ENCODE measurements at places on chromosomes 7 and 10.
A peak's percentile ranks its signal among the peaks of the same experiment; 100 is the strongest.

GRCh38 chr7:158976468-158976848, 120.1 kb downstream of the DYNC2I1 start:
- DNase-seq: no peak

DNA sequence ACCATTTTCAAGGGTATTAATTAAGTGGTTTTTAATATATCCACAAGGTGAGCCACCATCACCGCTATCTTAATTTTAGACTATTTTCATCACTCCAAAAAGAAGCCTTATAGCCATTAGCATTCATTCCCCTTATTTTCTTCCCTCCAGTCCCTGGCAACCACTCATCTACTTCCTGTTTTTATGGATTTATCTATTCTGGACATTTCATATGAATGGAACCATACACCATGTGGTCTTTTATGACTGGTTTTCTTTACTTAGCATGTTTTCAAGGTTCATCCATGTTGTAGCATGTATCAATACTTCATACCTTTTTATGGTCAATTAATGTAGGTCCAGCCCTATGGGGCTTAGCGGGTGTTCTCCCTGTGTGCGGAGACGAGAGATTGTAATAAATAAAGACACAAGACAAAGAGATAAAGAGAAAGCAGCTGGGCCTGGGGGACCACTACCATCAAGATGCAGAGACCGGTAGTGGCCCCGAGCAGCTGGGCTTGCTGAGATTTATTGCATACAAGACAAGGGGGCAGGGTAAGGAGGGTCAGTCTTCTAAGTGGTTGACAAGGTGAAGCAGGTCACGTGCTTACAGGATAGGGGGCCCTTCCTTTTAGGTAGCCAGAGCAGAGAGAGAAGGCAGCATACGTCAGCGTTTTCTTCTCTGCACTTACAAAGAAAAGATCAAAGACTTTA, 14.6 kb downstream of the WBP1L start:
- no peak for DNase-seq

GRCh38 chr10:103849880-103850571, 5.3 kb downstream of the SH3PXD2A start:
- DNase-seq: no peak

DNA sequence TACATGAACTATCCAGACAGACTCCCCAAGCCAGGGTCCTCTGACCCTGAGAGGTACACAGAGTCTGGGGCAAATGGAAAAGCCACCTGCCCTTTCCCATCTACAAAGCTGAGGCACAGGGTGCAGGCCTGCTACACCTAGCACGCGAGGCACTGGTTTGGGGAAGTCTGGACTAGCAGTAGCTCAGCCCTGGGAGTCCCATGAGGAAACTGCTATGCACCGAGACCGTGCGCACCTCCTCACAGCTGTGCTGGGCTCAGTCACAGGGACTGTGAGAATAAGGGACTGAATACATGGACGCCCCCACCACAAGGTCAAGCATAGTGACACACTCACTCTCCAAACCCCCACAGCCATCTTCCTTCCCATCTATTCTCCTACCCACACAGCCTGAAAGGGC, 8.2 kb downstream of the MAT1A start:
- DNase-seq: no peak

DNA sequence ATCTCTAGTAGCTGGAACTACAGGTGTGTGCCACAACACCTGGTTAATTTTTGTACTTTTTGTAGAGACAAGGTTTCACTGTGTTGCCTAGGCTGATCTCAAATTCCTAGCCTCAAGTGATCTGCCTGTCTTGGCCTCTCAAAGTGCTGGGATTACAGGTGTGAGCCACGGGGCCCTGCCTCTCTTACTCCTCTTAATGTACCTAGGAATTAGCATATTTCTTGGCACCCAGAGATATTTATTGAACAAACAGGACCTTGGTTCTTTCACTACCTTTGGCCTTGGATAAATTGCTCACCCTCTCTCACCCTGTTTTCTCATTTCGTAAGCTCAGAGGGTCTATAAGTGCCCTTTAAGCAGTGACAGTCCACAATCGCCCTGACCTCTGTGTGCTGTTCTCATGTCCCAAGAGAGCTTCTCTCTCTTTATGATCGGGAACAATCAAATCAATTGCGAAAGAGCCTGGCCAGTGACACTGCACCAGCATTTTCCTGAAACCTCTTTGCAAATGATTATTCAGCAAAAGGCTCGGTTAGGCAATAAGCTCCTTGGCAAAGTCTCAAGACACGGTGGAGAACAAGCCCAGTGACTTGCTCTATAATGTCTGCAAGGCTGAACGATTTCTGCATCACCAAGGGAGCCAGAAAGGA, 117.7 kb downstream of the APBB1IP start:
- no peak for DNase-seq

DNA sequence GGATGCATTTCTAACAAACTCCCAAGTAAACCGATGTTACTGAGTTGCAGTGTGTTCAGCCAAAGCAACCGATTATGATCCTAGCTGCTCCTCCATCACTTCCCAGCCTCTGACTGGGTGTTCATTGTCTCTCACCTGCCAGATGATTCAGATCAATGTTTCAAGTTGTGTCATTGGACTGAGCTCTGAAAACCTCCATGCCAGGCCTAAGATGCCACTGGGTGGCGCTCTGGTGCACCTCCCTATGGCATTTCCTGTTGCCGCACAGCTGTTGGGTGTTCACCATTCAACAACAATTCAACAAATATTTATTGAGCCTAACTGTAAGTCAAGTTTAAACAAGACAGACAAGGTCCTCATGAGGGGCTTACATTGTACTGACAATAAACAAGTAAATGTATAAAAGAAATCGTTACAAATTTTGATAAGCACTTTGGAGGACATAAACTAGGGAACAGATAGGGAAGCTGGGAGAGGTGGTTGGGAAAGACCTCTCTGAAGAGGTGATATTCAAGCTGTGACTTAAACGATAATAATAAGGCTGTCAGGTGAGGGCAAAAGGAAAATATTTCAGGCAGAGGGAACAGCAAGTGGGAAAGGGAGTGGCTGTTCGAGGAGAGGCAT, 22.8 kb downstream of the RGR start:
- peak; percentile 93 for DNase-seq

DNA sequence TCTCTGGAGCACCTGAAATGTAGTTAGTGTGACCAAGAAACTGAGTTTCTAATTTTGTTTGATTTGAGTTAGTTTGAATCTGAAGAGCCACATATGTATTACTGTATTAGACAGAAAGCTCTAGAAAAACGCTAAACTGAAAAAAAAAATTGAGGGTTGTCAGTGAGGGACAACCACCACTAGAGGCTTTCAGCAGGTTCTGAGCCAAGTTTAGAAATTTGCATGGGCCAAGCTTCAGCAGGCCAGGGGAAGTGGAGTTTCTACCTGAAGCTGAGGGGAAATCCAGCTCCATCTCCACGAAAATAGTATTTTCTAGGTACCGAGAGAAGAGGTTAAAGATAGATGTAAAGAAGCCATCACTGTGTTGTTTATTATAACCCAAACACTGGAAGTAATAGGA, 77.9 kb upstream of the PLXNA4 start:
- no peak for DNase-seq

DNA sequence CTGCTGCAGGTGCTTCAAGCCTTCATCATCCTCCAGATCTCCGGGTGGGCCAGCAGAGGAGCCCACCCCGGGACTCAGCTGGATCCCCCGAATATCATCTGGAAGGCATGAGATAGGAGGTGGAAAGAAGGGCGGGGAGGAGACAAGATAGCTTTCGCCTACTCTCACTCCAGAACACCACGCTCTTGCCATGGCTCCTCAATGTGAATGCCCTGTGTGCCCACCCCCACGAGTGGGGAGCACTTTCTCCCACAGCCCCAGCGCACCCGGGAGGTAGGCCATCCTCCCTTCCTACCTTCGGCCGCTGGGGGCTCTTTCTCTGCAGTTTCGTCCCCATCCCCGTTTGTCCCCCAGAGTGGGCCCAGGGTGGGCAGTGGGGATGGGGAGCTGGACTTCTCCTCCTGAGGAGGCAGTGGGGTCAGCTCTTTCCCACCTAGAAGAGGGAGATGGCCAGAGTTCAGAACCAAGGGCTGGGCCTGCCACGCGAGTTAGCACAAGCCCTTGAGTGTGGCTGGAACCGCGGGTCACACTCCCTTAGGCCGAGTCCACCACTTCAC, 8.9 kb downstream of the GIGYF1 start:
- DNase-seq: no peak

GRCh38 chr10:102358712-102359382, 36.7 kb upstream of the NFKB2 start:
- DNase-seq: no peak

DNA sequence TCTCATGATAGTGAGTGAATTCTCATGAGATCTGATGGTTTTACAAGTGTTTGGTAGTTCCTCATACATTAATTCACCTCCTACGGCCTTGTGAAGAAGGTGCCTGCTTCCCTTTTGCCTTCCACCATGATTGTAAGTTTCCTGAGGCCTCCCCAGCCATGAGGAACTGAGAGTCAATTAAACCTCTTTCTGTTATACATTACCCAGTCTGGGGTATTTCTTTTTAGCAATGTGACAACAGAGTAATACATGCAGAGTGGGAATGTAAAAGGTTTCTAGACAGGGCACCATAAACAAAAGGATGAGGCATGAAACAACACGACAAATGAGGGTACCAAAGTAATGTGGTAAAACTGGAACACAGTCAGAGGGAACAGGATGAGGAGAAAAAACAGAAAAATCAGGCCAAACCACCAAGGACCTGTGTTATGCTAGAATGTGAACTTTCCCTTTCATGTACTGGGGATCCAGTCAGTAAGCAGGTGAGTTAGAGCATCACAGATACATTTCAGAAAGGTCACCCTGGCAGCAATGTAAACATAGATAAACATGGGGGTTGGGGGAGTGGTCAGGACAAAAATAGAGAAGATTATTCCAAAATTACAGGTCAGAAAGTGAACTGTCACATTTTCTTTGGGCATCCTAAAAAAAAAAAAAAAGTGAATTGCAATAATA, 31.9 kb downstream of the ANKRD26 start:
- no peak for DNase-seq

DNA sequence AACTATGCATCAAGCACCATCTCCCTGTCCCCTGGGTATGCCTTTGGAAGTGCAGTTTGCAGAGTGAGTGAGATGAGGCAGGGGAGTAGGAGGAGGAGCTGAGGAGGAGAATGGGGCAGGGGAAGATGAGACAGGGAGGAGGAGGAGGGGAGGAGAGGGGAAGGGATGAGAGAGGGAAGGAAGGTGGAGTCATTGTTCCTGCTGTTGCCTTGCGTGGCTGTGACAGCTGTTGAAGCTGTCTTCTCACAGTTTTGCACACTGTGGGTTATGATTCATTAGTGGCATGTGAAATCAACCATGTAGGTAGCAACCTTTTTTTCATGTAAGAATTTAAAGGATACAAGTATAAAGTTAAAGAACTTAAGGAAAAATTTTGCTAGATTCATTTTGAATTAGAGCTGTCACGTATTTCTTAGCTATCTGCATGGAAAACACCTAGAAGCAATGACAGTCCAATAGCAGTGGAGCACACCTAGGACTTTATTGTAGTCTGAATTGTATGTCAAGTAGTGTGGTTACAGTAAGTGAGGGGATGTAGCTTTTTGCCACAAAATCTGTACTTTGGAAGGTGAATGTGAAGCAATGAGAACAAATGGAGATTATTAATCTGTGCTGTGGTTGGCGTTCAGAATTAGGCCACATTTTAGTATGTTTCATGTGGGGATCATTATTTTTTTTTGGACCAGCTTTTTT, 21.7 kb downstream of the CCM2 start:
- DNase-seq: peak; percentile 45

- no peak for DNase-seq
Measured at GRCh38 chr7:149570784-149571183, 73.2 kb upstream of the ZNF746 start.

DNA sequence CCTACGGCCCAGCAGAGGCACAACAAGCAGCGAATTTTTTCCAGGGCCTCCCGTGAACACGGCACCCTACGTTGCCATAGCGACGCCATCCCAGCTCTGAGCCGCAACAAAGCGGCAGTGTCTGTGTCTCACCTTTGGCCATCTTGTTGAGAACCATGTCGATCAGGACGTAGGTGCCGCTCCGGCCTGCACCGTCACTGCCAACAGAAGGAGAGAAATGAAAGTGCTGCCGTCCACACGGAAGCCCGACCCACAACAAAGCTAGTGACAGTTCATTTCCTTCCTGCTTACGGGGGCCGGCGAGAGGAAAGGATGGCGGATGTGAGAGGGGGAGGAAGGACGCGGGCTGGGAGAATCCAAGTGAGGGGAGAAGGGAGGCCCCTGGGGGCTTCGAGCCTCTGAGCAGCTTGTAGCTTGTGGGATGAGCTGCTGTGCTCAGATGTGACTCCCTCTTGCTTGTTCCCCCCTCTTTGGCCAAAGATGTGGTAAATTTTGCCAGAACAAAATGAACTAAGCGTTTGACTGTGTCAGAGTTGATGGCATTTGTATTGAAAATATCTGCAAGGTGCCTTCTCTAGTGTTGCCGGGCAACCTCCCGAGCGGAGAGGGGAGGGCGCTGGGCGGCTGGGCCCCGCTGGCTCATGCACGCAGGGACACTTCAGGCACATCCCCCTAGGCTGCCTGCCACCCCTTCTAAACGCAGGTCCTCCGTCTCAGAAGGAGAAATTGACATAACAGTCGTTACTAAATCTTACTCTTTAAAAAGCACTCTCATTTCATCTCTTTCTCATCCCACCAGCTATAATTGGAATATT, 232.2 kb downstream of the DNAJB6 start:
- peak; percentile 66 for DNase-seq

DNA sequence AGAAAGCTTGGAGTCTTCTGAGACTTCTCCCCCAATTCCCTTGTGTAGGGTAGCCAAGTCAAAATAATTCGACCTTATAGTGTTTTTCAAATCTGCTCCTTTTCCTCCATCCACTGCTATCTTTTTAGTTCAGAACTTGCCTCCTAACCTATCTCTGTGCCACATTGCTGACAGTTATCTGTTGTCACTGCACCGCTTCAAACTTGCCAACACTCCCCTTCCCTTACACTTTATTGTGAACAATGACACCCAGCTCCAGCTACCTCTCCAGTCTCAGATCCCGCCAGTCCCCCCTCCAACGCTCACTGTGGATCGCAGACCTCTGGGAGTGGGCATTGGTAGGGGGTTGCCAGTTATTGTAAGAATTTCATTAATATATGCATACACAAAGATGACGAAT, 16.3 kb upstream of the HPS1 start:
- no peak for DNase-seq

DNA sequence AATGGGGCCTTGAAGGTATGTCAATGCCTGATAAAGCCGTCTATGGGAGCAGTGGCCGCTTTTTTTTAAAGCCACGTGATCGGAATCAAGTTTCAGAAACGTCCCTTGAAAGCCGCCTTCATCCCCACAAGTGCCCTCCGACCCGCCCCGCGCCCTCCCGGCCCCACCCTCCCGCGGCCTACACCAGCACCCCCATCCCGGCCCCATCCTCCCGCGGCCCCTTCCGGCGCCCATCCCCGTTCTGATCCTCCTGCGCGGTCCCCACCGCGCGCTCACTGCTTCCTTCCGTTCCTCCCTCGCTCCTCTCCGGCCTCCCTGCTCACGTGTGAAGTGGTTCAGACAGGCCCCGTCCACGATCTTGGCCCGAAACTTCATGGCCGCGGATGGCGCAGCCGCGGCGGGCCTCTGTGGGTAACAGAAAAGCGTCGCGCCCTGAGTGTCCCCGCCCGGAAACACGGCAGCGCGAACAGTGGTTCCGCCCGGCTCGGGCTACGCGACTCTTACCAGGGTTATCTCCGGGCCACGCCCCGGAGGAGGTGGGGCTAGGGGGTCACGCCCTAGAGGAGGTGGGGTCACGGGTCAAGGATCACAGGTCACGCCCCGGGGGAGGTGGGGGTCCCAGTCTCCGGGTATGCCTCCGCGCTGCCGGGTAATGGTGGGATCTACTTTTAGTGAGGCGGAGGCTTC, at the start of gene HUS1:
HUS1 (minus strand) TSS at position 471 of the 687 bp plus-strand sequence; CDS start at position 375, 96 bp downstream.
- peak; percentile 96 for DNase-seq

Data from activated T-cell treated with anti-CD3 and anti-CD28 coated beads, Interleukin-2, amount 50 U/mL, for 48 hours (primary cell).